ENCODE measurements at places on chromosomes 5 and 9.

GRCh38 chr9:86122311-86122710, 23.0 kb upstream of the GOLM1 start:
- no peak for DNase-seq

DNA sequence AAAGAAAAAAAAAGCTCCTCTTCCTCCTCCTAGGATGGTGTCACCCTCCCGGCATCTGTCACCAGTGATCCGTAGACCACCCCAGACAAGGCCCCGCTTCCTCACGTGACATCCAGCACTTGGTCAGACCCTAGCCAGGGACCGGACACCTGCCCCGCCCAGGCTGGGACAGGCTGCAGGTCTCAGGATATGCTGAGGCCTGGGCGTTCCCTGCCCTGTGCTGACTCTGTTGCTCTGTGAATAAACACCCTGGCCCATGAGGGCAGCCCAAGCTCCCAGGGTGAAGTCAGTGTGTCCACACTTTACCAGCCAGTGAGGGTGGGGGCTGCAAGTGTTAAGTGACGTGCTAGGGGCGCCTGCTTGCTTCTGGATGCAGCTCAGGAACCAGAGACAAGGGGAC, 5.6 kb downstream of the EDF1 start:
- peak; percentile 43 for DNase-seq

DNA sequence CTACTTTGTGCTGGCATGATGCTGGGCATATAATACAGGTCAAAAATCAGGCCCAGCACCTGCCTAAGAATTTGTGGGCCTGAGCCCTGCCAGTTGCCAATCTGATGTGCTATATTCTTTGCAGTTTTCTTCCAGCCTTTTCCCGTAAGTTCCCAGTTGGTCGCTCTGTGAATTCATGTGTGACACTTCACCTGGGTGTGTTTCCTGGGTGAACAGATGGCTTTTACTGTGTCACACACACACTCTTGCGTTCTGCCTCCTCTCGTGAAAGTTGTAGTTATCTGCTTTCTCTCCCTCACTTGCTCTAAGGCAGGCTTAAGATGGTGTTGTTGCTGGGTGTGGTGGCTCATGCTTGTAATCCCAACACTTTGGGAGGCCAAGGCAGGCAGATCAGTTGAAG, 153.5 kb upstream of the DMRT1 start:
- DNase-seq: no peak

DNA sequence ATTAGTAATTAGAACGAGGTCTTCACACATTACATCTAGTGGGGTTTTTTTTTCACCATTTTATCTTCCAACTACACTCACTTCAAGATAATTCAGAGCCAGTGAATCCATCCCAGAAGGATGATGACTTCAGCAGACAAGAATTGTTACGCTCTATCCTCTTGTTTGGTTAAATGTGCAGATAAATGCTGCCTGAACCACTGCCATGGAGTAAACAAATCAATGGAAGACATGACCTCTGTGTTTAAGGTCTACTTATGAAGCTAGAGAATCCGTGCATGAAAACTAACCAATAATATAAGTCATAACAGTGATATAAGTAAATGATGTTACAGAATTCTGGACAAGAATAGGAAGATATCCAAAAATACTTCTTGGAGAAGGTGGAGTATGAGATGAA, 602.6 kb downstream of the TLR4 start:
- DNase-seq: no peak

- no peak for DNase-seq
Measured at GRCh38 chr9:134486596-134486995, 155.0 kb upstream of the COL5A1 start.

DNA sequence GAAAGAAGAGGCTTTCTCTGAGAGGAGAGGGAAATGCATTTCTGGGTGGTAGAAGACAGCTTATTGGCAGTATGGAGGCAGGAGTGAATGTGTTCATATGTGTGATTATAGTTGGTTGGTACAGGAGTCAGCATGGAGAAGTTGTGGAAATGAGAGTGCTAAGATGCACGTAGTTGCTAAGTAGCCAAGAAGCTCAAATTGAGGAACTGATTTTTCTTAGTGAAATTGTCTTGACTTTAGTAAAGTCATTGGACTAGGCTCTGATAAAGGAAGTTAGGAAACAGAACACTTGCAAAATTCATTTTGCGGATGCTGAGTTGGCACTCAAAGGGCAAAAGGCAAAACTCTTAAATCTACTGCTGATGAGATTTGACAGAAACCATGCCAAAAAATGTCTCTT, 158.9 kb upstream of the VCAN start:
- DNase-seq: no peak

DNA sequence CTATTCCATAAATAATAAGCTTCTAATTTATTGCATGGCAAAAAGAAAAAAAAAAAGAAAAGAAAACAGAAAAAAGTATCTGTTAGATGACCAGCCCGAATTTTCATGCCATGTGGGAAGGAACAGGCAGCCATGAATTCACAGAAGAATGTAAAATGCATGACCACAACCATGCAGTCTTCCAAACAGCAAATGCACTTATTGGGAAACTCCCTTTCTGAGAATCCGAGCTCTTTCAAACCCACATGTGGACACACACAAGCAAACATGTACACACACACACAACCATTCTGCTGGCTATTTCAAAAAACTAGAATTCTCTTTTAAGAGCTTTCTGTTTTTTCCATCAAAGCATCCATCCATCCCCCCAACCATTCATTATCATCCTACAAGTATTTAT, 236.1 kb downstream of the DNAH5 start:
- no peak for DNase-seq

GRCh38 chr9:73090214-73090613, 61.5 kb upstream of the ANXA1 start:
- no peak for DNase-seq

DNA sequence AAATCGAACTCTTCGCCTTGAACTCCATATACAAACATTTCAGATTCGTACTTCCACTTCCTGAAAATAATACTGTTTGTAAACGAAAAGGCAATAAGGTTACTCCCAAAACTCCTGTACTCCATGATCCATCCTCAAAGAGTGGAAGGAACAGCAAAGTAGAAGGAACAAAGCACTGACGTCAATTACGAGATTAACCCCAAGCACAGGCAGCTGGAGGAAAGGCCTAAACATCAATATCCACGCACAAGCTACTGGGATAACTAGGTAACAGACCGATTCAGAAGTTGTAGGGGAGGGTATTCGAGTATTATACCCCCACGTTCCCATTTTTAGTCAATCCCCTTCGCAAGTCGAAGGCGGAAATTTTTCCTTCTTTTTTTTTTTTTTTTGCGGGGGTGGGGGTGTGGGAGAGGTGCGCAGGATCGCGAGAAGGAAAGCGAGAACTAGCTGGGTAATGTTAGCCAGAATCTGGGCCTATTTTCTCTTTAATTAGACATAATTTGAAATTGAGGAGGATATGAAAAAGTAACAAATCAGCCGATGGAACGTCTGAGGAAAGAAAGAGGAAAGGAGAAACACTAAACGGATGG, 909 bp downstream of the AFF4 start:
- DNase-seq: no peak

DNA sequence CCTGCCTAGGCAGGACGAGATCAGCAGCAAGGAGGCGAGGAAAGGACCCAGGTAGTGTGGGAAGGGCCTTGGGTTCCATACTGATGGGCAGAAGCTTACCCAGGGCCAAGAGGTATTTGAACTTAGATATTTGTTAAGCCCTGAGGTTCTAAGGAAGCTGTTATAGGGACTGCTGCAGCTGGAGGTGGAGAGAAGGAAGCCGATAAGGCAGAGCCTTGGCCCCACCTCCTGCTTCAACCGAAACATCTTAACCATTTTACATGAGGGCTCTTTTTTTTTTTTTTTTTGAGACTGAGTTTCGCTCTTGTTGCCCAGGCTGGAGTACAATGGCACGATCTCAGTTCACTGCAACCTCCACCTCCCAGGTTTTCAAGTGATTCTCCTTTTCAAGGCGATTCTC, 8.6 kb upstream of the AQP3 start:
- DNase-seq: no peak

DNA sequence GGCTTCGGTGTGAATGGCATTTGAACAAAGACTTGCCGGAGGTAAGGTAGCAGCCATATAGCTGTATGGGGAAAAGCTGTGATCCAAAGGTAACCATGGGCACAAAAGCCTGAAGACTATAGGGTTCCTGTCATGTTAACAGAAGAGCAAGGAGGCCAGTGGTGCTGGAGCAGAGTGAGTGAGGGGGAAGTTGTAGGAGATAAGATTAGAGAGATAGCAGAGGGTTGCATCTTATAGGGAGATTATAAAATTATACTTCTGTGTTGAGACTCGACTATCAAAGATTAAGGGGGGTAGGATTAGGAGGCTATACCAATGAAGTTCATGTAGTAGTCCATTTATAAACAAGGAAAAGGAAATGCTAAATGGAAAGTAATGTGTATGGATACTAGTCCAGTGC, 3.3 kb downstream of the NCBP1 start:
- DNase-seq: no peak

- no peak for DNase-seq
Measured at GRCh38 chr5:110018509-110018908, 328.8 kb downstream of the MAN2A1 start.

GRCh38 chr5:90983148-90983547, 400.0 kb downstream of the ARRDC3 start:
- DNase-seq: no peak

Data from lower lobe of right lung (tissue), 2 donors.